ENCODE measurements at places on chromosomes 5 and 9.

- DNase-seq: no peak
Measured at GRCh38 chr5:135631391-135631790, 52.6 kb upstream of the CXCL14 start.

DNA sequence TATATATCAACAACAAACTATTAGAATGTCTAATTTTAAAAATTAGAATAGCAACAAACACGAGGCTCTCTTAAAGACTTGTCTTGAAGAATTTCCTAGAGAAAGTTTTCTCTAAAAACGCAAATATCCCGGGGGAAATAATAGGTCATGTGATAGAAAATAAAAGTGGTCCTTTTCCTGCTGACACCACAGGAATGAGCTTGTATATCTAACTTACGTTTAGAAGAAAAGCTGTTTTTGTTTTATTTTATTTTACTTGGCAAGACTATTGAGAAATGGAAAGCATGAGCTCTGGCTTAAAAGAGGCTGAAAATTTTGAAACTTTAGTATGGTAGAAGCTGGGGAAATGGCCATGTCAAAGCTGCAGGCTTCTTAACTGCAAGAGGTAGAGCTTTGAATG lies 465.0 kb downstream of the AGTPBP1 start:
- DNase-seq: no peak

DNA sequence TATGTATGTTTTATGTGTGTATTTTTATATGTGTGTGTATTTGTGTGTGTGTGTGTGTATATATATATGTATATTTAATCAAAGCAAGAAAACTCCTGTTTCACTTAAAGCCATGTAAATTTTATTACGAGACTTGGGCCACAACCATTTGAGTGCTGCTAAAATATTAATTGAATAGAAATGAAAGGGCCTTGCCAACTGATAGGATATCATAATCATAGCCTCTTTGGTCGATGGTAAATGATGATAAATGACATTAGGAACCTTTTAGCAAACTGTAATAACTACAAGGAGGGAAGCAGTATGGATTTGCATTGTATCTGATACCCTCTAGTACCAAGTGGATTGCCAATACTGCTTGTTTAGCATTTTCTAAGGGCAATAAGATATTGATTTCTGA lies 7.9 kb downstream of the TLE4 start:
- no peak for DNase-seq

DNA sequence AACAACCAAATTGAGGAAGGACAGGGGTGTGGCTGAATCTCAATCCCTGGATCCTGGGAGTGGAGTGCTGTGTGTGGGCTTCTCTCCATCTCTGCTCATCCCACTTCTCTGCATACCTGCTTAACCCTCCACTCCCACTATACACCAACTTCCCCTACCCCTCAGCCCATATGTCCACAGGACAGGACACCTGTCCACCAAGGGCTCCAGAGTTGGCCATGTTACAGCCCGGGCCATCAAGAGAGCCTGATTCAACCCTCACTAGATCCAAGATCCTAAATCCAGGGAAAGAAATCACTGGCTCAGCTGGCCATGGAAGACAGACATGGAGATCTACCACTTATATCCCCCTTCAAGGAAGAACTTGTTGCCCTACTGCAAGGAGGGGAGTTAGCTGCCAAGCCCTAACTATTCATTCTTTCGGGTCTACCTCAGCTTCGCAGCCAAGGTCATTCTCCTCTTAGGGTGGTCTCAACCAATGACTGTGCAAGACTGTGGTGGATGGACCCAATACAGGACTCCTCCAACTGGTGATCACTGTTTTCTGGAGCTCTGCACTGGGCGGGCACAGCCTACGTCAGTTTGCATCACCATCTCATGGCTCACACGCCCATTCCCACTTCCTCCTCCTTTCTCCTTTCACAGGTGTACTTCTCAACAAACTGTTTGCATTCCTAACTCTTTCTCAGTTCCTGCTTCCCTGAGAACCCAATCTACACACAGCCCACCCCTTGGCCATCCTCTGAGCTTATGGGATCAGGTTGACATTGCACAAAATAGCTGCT lies 53.7 kb upstream of the ZBTB43 start:
- DNase-seq: peak; percentile 47

DNA sequence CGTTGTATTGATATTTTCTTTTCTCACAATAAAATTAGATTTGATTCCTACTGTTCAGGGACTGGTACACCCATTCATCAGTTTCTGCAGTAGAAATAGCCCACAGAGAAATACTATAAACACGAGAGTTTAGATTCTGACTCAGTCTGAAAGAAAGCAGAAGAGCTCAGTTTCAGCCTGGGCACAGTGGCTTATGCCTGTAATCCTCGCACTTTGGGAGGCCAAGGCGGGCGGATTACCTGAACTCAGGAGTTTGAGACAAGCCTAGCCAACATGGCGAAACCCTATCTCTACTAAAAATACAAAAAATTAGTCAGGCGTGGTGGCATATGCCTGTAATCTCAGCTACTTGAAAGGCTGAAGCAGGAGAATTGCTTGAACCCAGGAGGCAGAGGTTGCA lies 8.6 kb downstream of the ITK start:
- DNase-seq: no peak

GRCh38 chr5:159581502-159582249 lies 251.4 kb upstream of the IL12B start:
- peak; percentile 95 for DNase-seq

- peak; percentile 30 for DNase-seq
Measured at GRCh38 chr9:69502671-69503301, 169.4 kb downstream of the APBA1 start.

DNA sequence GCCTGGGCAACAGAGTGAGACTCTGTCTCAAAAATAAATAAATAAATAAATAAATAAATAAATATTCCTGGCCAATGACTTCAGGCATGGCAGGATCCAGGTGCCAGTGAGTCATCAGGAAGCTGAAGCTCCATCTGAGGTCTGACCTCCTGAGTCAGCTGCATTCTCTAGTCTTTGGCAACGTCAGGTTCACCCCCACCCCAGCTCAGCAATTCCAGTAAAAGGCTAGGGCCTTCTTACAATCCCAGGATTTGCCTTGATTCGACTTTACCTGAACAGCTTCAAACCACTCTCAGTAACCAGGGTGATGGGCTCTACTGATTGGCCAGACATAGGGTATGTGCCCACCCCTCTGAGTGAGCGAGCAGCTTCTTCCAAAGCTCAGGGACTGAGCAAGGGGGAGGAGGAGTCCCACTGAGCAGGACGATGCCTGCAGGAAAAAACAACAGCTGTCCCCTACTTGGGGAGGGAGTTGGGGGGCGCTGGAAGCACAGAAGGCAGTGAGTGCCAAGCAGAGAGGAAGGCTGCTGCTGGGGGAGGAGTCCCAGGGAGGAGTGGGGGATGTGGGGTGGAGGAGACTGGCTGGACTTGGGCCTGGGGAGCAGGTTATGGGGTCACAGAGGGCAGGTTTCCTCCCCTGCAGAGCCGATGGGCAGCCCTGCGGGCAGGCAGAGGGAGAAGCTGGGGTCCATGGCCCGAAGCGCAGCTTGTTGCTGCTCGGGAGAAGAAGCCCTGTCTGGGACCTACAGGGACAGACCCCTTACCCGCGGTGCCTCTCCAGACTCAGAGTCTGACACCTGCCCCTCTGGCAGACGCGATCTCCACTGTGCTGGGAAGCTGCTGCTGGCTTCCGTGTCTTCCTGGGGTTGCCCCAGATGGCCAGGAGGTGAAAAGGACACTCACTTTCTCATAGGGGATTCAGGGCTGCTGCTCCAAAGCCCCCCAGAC lies 25.9 kb upstream of the UNC5A start:
- peak; percentile 97 for DNase-seq

DNA sequence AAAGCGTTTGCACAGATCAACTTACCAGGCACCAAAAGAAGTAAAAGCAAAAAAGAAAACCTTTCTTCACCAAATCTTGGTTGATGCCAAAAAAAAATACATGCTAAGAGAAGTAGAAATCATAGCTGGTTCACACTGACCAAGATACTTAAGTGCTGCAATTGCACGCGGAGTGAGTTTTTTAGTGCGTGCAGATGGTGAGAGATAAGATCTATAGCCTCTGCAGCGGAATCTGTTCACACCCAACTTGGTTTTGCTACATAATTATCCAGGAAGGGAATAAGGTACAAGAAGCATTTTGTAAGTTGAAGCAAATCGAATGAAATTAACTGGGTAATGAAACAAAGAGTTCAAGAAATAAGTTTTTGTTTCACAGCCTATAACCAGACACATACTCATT lies 36.4 kb upstream of the CCDC152 start:
- DNase-seq: no peak

- no peak for DNase-seq
Measured at GRCh38 chr5:156981481-156981880, 18.5 kb upstream of the TIMD4 start.

GRCh38 chr5:995318-995717 lies 13.3 kb upstream of the NKD2 start:
- DNase-seq: no peak

- peak; percentile 50 for DNase-seq
Measured at GRCh38 chr5:91183743-91184142, 199.4 kb downstream of the ARRDC3 start.
